ENCODE measurements at places on chromosomes 6 and 20.

DNA sequence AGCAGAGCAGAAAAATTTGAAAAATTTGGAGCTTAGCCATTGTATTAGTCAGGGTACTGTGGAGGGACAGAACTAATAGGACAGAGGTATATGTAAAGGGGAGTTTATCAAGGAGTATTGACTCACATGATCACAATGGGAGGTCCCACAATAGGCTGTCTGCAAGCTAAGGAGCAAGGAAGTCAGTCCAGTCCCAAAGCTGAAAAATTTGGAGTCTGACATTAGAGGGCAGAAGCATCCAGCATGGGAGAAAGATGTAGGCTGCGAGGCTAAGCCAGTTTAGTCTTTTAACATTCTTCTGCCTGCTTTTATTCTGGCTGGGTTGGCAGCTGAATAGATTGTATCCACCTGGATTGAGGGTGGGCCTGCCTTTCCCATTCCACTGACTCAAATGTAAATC, 82.0 kb downstream of the SMPDL3A start:
- DNase-seq = no peak

DNA sequence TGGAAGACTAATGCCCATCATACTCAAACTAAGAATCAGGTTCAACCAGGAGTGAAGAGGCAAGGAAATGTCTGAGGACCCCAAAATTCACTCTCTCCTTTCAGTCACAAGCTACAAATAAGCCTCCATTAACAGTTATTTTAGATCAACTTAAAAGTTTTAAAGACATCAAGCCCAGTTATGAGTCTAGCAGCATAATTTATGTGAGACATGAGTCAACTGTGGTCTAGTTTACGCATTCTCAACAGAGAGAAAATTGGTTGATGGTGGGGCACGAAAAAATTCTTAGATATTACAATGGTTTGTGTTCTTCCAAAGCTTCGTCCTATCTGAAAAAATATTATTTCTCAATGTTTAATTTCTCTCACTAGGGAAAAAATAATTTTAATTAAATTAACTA, 204.9 kb upstream of the NT5E start:
- no peak for DNase-seq

GRCh38 chr6:44594481-44594880, 207.0 kb downstream of the CDC5L start:
- DNase-seq = no peak

DNA sequence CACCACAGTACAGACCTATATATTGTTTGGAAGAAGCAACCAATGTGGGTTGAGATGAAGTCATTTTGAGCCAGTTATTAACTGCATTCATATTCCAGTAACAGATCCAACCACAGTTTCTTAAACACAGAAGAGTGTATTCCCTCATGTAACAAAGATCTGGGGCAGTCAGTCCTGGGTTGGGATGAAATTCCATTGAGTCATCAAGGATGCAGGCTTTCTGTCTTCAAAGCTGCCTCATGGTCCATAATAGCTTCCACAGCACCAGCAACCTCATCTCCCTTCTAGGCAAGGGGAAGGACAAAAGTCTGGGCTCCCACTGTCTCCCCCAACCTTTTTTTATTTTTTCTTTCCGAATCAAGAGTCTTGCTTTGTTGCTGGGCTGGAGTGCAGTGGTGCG, 2.9 kb upstream of the SOD2 start:
- DNase-seq = no peak

DNA sequence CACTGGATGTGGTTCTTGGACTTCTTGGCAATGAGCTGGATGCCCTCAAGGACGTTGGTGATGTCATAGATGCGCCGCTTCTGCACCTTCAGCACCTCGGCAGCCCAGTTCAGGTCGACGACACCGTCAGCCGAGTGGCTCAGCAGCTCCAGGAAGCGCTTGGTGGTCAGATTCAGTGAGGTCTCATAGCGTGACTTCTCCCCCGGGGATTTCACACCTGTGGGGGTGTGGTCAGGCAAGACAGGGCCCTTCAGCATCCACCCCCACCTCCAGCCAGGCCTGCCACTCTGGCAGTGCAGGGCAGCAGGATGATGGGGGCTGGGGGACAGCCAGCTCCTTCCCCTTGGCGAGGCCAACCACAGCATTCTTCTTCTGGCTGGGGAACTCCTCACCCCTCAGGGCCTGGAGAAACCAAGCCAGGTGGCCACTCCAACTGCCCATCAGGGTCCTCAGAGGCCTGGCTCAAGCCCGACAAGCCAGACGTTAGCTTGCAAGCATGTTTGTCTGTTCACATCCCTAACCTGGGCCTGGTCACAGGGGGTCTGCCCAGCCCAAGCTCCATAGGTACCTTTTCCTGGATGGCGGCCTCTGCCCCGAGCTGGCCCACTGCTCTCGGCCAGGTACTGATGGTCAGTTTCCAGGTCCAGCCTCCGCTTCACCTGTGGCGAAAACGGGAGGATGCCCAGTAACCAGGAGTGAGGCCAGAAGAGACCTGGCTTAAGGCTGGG, 5.7 kb upstream of the NECAB3 start:
- no peak for DNase-seq

DNA sequence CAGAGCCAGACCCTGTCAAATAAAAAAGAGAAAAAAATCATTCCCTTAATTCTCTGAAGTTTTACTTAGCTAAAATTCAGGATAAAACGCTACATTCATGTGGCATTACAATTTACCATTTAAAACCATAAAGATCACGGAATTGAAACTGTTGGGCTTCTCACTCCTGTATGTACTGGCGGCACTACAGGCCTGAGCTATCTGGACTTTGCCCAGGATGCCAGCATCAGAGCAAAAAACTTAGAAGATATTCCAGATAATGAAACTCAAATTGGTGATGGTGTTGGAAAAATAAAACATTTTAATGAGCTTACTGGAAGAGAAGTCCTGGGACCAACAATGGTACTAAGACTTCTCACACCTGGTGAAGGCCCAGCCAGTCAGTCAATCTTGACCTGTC, 14.2 kb downstream of the EPM2A start:
- no peak for DNase-seq

DNA sequence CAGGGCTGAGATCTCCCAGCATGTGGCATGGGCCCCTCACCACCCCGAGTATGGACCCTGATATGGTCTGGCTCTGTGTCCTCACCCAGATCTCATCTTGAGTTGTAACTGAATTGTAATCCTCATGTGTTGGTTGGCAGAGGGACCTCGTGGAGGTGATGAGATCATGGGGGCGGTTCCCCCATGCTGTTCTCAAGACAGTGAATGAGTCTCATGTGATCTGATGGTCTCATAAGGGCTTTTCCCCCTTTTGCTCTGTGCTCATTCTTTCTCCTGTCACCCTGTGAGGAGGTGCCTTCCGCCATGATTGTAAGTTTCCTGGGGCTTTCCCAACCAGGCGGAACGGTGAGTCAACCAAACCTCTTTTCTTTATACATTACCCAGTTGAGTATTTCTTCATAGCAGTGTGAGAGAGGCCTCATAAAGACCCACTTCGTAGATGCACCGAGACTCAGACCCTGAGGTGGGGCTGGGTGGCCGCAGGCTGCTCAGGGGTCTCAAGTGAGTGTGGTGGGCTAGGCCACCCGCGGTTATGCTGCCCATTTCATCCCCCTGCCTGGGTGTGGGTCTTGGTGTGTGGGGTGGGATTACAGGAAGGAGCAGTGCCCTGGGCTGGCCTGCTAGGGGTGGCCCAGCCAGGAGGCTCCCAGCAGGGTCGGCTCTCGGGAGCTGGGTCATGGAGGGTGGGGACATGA, 26.2 kb upstream of the GATA5 start:
- DNase-seq = no peak
